ACHN (cell line): ENCODE measurements at places on chromosomes 12 and 14.

DNA sequence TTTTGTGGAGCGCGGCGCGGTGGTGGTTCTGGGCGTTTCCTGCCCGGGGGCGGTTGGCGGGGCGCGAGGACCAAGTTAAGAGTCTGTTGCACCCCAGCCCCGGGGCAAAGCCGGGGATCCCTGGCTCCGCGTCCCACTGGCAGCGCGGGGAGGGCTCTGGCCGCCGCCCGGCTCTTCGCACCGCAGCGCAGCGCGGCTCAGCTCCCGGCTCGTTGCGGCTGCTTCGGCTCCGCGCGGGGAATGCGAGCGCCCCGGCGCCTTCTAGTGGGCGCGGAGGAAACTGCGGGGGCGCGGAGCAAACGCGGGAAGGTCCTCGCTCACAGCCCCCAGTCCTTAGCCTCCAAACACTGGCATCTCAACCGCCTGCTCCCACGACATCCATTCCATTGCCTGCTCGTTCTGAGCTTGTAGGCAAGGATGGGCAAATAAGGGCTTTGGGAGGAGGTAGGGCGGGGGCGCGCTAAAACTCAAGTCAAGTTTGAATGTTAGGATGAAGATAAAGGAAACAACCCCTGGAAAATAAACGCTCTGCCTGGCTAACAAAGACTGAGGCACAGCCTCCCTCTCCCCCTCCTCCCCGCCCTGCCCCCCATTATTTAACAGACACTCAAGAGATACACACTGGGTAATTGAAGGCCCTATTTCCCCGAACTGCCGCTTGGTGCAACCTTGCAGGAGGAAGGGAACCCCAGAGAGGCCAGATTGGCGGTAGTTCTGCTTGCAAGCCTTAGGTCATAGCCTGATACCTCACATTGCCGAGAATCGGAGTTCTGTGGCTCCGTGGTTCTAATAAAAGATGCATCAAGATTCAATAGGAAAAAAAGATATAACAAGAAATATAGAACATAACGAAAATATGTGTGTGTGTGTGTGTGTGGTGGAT lies at the start of gene B4GALNT1:
Gene B4GALNT1, minus strand, starts transcription at position 244 of the 883 bp plus-strand sequence. CDS start 1,069 bp downstream, outside the sequence.
- DNase-seq = peak; percentile 83

GRCh38 chr12:131383741-131384543 lies 326.9 kb upstream of the SFSWAP start:
- DNase-seq = no peak

DNA sequence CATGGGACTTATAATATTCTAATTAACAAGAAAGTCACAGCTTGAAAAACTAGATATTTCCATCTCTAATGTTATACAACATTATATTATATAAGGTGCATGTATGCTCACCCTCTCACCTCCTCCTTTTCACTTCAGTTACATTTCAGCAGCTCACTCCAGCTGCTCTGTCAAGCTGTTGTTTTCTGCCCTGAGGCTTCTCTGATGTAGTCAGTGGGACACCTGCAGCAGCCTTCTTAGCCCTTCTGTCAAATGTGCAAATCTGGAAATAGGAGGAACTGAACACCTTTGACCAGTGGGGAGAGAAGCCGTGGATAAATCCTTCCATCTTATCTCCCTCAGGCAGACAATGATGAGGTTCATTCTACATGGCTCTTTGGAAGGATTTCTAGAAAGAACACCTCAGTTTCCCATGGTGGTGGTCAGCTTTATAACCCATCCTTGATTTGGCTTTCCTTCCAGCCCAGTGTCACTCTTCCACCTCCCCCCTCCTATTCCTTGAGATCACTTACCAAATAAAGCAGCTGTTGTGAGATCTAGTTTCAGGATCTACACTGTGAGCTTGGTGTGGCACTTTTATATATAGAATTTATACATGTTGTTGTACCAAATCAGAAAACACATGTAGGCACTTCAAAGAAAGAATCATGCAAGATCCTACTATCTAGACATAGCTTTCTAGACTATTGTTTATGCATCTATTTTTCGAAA lies 79.6 kb upstream of the STK38L start:
- DNase-seq = no peak

DNA sequence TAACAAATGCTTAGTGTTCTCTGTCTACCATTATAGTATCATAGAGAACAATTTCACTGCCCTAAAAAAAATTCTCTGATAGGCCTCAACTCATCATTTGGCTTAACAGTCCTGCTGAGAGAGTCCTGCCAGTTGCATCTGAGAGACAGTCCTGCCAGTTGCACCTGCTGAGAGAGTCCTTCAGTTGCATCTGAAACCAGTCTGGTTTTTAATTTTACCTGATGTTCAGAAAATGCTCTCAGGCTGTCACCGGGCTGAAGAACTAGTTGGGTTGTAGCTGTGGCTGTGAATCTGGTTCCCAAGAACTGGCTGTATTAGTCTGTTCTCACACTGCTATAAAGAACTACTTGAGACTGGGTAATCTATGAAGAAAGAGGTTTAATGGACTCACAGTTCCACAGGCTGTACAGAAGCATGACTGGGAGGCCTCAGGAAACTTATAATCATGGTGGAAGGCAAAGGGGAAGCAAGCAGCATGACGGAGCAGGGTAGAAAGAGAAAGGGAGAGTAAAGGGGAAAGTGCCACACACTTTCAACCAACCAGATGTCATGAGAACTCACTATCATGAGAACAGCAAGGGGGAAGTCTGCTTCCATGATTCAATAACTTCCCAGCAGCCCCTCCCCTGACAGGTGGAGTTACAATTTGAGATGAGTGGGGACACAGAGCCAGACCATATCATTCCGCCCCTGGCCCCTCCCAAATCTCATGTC lies 51.6 kb downstream of the PRKCH start:
- DNase-seq = no peak

- DNase-seq = peak; percentile 82
Measured at GRCh38 chr12:66144791-66145754, 14.5 kb upstream of the LLPH start.

GRCh38 chr12:18651525-18651924 lies 86.3 kb downstream of the PLCZ1 start:
- DNase-seq = no peak

- no peak for DNase-seq
Measured at GRCh38 chr12:13222076-13222475, 25.6 kb downstream of the EMP1 start.

- no peak for DNase-seq
Measured at GRCh38 chr14:35134329-35135123, 12.2 kb downstream of the PRORP start.

DNA sequence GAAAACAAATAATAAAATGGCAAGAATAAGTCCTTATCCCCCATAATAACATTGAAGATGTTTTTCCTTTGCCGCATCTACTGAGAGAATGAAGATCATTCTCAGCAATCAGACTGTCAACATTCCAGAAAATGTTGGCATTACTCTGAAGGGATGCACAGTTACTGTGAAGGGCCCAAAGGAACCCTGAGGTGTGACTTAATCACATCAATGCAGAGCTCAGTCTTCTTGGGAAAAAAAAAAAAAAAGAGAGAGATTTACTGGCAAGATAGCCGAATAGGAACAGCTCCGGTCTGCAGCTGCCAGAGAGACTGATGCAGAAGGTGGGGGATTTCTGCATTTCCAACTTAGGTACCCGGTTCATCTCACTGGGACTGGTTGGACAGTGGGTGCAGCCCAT lies 41.3 kb upstream of the OR6J1 start:
- DNase-seq = no peak

GRCh38 chr14:70188659-70189455 lies at the start of gene SLC8A3:
SLC8A3 (minus strand) TSS chr14:70188951; CDS start chr14:70168422, 20,529 bp downstream.
- DNase-seq = no peak

- DNase-seq = no peak
Measured at GRCh38 chr14:34000396-34000795, 49.5 kb upstream of the EGLN3 start.

DNA sequence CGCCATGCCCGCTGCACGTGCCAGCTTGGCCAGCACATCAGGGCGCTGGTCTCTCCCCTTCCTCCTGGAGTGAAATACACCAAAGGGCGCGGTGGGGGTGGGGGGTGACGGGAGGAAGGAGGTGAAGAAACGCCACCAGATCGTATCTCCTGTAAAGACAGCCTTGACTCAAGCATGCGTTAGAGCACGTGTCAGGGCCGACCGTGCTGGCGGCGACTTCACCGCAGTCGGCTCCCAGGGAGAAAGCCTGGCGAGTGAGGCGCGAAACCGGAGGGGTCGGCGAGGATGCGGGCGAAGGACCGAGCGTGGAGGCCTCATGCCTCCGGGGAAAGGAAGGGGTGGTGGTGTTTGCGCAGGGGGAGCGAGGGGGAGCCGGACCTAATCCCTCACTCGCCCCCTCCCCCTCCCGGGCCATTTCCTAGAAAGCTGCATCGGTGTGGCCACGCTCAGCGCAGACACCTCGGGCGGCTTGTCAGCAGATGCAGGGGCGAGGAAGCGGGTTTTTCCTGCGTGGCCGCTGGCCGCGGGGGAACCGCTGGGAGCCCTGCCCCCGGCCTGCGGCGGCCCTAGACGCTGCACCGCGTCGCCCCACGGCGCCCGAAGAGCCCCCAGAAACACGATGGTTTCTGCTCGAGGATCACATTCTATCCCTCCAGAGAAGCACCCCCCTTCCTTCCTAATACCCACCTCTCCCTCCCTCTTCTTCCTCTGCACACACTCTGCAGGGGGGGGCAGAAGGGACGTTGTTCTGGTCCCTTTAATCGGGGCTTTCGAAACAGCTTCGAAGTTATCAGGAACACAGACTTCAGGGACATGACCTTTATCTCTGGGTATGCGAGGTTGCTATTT lies 914 bp upstream of the CCND2 start:
- DNase-seq = no peak

DNA sequence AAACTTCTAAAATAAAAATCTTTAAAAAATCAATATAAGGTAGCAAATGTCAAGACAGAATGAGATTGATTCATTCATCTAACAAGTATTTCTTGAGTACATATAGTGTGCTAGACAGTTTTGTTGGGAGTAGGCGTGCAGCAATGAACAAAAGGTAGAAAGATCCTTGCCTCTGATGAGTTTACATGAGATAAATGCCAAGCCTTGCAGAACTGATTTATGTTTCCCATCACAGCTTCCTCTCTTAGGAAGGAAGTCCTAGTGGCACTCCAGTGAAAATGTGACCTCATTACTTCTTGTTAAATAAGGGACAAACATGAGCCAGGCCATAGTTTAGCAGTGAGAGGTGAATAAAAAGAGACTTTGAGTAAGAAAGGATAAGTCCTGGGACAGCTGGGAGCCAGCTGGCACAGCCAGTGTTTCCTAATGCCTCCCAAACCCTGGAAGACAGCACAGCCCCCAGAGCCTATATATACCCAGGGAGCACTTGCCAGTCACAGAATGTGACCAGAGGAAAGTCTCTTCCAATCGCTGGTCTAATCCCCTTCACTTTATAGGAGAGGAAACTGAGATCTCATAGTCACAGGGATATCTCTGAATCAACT lies 4.7 kb upstream of the COCH start:
- no peak for DNase-seq

DNA sequence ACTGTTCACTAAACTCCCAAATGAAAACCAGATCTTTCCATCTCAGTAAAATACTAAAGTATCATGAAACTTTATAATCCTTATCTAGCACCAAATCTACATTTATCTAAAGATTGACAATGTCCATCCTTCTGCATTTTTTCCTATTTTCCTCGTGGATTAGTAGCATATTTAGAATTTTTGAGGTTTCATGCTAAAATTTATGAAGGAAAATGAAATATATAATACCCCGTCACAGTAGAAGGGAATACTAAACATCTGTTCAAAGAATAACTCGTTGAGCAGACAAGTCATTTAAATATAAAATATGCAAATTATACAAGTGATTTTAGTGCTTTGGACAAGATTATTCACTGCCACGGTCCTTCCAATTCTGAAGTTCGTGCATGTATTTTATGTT lies 122.7 kb upstream of the SLCO1C1 start:
- DNase-seq = no peak

GRCh38 chr14:103057372-103058163 lies at the start of gene CDC42BPB:
CDC42BPB (minus strand) TSS chr14:103057549; CDS start chr14:103057173, 376 bp downstream.
- peak; percentile 90 for DNase-seq

- peak; percentile 39 for DNase-seq
Measured at GRCh38 chr12:31588976-31589375, 2.0 kb downstream of the DENND5B start.

GRCh38 chr12:8493084-8493483 lies 20.2 kb upstream of the CLEC4D start:
- no peak for DNase-seq

DNA sequence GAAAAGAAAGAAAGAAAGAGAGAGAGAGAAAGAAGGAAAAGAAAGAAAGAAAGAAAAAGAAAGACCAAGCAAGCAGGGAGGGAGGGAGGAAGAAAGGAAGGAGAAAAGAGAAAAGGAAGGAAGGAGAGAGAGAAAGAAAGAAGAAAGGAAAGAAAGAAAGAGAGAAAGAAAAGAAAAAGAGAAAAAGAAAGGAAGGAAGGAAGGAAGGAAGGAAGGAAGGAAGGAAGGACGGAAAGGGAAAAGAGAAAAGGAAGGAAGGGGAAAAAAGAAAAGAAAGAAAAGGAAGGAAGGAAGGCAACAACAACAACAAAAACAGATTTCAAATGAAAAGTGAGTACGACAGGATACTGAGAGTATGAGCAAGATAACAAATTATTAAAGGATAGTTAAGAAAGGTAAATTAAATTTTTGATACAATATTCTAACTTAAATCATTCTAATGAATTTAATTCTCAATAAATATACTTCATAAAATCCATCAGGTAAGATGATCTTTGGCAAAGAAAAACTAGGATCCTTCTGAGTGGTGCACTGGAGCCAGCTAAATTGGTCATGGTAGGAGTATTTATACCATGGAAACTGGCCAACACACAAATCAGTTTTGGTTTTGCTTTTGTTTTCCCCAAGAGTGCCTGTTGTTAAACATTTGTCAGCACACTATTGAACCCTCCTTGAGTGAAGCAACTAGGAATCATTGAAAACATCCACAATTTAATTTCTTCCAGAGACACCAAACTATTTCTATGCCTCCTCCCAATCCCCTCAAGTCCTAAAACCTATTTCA lies 56.1 kb upstream of the DYRK2 start:
- DNase-seq = peak; percentile 80

- DNase-seq = no peak
Measured at GRCh38 chr12:53290661-53291060, 4.7 kb upstream of the PFDN5 start.

- DNase-seq = no peak
Measured at GRCh38 chr12:6020930-6021329, 75.9 kb upstream of the ANO2 start.

GRCh38 chr12:51896236-51896635 lies 8.3 kb downstream of the ANKRD33 start:
- DNase-seq = no peak

- DNase-seq = no peak
Measured at GRCh38 chr12:60197589-60197988, 601.8 kb downstream of the SLC16A7 start.

- DNase-seq = no peak
Measured at GRCh38 chr12:41932470-41932991, 212.1 kb downstream of the GXYLT1 start.

- DNase-seq = no peak
Measured at GRCh38 chr12:76879710-76880518, 1.1 kb upstream of the CSRP2 start.

GRCh38 chr12:125220404-125221273 lies 155.4 kb downstream of the AACS start:
- DNase-seq = no peak

DNA sequence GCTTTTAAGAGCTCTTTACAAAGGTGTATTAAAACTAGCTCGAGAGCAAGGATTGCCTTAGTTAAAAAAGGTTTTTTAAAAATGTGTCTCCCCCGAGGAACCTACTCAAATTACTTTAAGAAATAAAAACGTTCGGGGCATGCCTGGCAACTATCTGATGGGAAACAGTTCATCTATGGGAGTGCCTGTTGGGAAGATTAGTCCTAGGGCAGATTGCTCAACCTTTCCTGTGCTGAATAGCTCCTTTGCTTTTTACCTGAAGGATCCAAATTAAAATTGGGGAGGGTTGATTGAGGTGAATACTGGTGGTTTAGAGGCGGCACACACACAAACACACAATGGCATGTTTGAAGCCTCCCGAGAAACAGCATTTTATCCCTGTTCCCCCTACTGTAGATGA lies 541.4 kb upstream of the ATP2B1 start:
- DNase-seq = no peak
